ENCODE measurements at places on chromosomes 4 and X. TPM values are rescaled to one million over a fixed set of nuclear protein-coding genes. Genes with fewer than 3 reads are reported as not detected.

- H3K27ac ChIP-seq = peak overlapping the region; percentile 58
- H3K36me3 ChIP-seq = no peaks in the 10 kb centered on the region
- peaks cover 40% of the 10 kb centered on the region for H3K4me1 ChIP-seq
- no peaks in the 10 kb centered on the region for H3K27me3 ChIP-seq
- no peak for DNase-seq
- no peak overlapping the region for H3K4me3 ChIP-seq
These were observed 29.0 kb downstream of the SGMS2 start for GRCh38 chr4:107853444-107854355.

- H3K4me1 ChIP-seq = peaks cover 16% of the 10 kb centered on the region
- DNase-seq = no peak
- no peaks in the 10 kb centered on the region for H3K36me3 ChIP-seq
- H3K4me3 ChIP-seq = peak overlapping the region; percentile 67
These were observed 1.6 kb downstream of the CASK start for GRCh38 chrX:41921492-41922430.

DNA sequence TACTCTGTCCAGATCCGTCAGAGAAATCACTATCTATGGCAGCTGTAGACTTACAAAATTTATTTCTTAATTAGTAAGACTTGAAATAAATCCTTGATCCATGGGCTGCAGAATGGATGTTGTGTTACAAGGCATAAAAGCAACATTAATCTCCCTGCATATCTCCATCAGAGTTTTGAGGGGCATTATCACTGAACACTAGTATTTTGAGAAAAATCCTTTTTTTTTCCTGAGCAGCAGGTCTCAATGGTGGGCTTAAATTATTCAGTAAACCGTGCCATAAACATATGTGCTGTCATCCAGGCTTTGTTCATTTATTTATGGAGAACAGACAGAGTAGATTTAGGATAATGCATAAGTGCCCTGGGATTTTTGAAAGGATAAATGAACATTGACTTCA, 457.9 kb upstream of the CTSO start:
- H3K36me3 ChIP-seq = no peaks in the 10 kb centered on the region
- no peaks in the 10 kb centered on the region for H3K27me3 ChIP-seq
- H3K27ac ChIP-seq = no peak overlapping the region
- no peak overlapping the region for H3K4me3 ChIP-seq
- no peak for DNase-seq

DNA sequence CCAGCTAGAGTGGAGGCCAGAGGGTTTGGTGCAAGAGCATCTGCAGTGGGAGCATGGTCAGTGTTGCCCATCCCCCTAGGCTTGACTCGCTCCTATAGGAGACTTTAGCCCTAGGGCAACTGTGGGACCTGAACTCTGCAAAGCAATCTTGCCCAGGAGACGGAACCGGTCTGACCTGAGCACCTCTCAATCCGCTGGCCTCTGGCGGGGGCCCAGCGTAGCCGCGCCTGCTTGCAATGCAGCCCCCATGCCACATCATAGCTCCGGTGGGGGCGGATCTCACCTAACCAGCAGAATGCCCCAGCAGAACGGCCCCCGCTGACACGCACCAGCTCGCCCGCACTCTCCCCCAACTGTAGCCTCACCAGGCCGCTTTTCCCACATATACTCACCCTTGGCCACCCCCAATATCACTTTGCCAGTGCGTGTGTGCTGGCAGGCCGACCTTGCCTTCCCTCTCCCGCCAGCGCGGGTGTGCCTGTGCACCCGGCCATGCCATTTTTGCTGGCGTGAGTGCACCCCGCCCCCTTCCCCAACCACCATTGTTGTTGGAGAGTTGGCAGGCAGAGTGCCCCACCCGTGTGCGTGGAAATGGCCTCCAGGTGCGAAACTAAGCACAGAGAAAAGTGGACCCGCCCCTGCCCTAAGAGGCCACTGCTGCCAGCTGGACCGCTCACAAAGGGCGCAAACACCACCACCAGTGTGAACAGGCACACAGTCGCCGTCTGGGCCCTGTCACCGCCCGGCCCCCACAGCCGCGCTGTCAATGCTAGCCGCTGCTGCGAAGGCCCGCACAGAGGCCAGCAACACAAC, 5.8 kb downstream of the BEX4 start:
- H3K27ac ChIP-seq = no peak overlapping the region
- no peak overlapping the region for H3K4me3 ChIP-seq
- H3K36me3 ChIP-seq = no peaks in the 10 kb centered on the region
- H3K27me3 ChIP-seq = peaks cover 86% of the 10 kb centered on the region
- H3K4me1 ChIP-seq = no peaks in the 10 kb centered on the region

- no peaks in the 10 kb centered on the region for H3K4me1 ChIP-seq
- no peak for DNase-seq
- H3K36me3 ChIP-seq = no peaks in the 10 kb centered on the region
- H3K27me3 ChIP-seq = no peaks in the 10 kb centered on the region
These were observed 198.1 kb upstream of the NUDT6 start for GRCh38 chr4:123120473-123120872.

- H3K27me3 ChIP-seq = no peaks in the 10 kb centered on the region
- no peak overlapping the region for H3K27ac ChIP-seq
- H3K4me1 ChIP-seq = no peaks in the 10 kb centered on the region
- no peaks in the 10 kb centered on the region for H3K36me3 ChIP-seq
- no peak overlapping the region for H3K4me3 ChIP-seq
These were observed 25.0 kb upstream of the NSG1 start for GRCh38 chr4:4361883-4362282.

GRCh38 chr4:176971576-176972115, 178.9 kb upstream of the VEGFC start:
- no peak overlapping the region for H3K27ac ChIP-seq
- no peaks in the 10 kb centered on the region for H3K4me1 ChIP-seq
- H3K4me3 ChIP-seq = no peak overlapping the region
- no peaks in the 10 kb centered on the region for H3K36me3 ChIP-seq
- H3K27me3 ChIP-seq = no peaks in the 10 kb centered on the region

MAGEA2 gene
- not detected for total RNA-seq

Measured in heart right ventricle (tissue), 16 donors.